ENCODE measurements at places on chromosomes 1 and 21.
A peak's percentile ranks its signal among the peaks of the same experiment; 100 is the strongest.

GRCh38 chr1:174194461-174194860, 35.1 kb downstream of the RABGAP1L start:
- H3K4me1 ChIP-seq, result no peaks in the 10 kb centered on the region
- H3K36me3 ChIP-seq, result no peaks in the 10 kb centered on the region
- no peak overlapping the region for H3K4me3 ChIP-seq
- H3K27ac ChIP-seq, result no peak overlapping the region

- no peaks in the 10 kb centered on the region for H3K4me1 ChIP-seq
- no peak overlapping the region for H3K4me3 ChIP-seq
- no peaks in the 10 kb centered on the region for H3K27me3 ChIP-seq
- no peak for DNase-seq
- H3K36me3 ChIP-seq, result no peaks in the 10 kb centered on the region
Measured at GRCh38 chr1:168653567-168653966, 75.4 kb downstream of the DPT start.

DNA sequence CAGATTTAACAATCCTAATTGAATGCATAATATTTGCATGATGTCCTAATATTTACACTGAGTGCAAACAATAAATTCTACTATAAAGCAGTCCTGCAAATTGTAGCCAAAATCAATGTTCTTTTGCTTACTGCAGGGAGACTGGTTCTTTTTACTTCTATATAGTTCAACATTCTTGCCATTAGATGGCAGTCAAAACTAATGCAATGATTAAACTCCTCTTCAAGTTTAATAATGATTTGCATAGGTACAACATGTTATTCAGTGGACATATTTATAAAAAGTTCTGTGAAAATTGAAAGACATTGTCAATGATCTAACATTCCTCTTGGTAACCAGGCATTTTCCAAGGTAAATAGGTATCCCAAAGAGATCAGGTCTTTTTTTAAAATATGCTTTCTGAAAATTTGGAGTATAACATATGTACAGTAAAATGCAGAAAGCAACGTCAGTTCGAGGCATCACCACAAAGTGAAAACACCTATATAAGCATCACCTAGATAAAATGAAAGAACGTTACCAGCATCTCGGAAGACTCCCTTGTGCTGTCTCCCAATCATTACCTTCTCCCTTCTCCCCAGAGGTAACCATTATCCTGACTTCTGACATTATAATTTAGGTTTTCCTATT, 9.8 kb upstream of the FNBP1L start:
- peak; percentile 50 for DNase-seq
- no peak overlapping the region for H3K4me3 ChIP-seq
- no peaks in the 10 kb centered on the region for H3K36me3 ChIP-seq
- no peak overlapping the region for H3K27ac ChIP-seq
- H3K27me3 ChIP-seq, result no peaks in the 10 kb centered on the region
- no peaks in the 10 kb centered on the region for H3K4me1 ChIP-seq

DNA sequence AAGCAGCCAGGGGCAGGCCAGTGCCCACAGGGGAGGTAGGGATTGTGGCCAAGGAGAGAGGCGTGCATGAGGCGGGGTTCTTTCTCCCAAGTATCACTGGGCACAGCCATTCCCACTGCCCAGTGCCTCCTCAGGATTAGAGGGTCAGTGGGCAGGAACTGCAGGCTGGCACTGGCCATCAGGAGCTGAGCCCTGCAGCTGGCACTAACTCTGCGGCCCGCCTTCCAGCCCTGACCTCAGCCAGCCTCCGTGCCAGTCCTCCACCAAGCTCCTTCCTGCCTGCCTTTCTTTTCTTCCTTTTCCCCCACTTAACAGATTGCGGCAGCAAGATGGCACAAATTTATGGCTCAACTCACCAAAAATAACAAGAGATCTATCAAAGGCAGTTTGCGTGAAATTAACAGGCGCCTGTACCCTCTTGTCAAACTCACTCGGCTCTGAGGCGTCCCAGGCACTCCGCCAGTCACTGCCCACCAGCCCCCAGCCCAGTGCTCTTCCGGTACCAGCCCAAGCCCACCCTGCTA, 11.1 kb downstream of the ADGRB2 start:
- H3K27ac ChIP-seq, result no peak overlapping the region
- H3K4me3 ChIP-seq, result no peak overlapping the region
- no peak for DNase-seq
- H3K36me3 ChIP-seq, result no peaks in the 10 kb centered on the region
- H3K4me1 ChIP-seq, result peaks cover 4% of the 10 kb centered on the region

GRCh38 chr1:230507666-230508402, 81.7 kb upstream of the PGBD5 start:
- no peak overlapping the region for H3K27ac ChIP-seq
- H3K27me3 ChIP-seq, result no peaks in the 10 kb centered on the region
- DNase-seq, result no peak
- peaks cover 5% of the 10 kb centered on the region for H3K4me1 ChIP-seq
- no peak overlapping the region for H3K4me3 ChIP-seq

GRCh38 chr1:78104322-78104721, 58.6 kb downstream of the GIPC2 start:
- H3K4me1 ChIP-seq, result no peaks in the 10 kb centered on the region
- no peak for DNase-seq
- H3K36me3 ChIP-seq, result no peaks in the 10 kb centered on the region
- H3K4me3 ChIP-seq, result no peak overlapping the region
- no peaks in the 10 kb centered on the region for H3K27me3 ChIP-seq

GRCh38 chr1:212638492-212639151, 30.1 kb downstream of the ATF3 start:
- no peak overlapping the region for H3K27ac ChIP-seq
- H3K27me3 ChIP-seq, result no peaks in the 10 kb centered on the region
- DNase-seq, result no peak
- H3K4me1 ChIP-seq, result peaks cover 8% of the 10 kb centered on the region
- H3K4me3 ChIP-seq, result no peak overlapping the region
- H3K36me3 ChIP-seq, result no peaks in the 10 kb centered on the region

- no peaks in the 10 kb centered on the region for H3K36me3 ChIP-seq
- H3K4me3 ChIP-seq, result no peak overlapping the region
- H3K4me1 ChIP-seq, result peaks cover 18% of the 10 kb centered on the region
- H3K27me3 ChIP-seq, result no peaks in the 10 kb centered on the region
Measured at GRCh38 chr1:36349839-36350238, 26.4 kb upstream of the EVA1B start.
